Fibroblast of pulmonary artery (primary cell): ENCODE measurements at places on chromosomes 16 and 17.
A peak's percentile ranks its signal among the peaks of the same experiment; 100 is the strongest.

DNA sequence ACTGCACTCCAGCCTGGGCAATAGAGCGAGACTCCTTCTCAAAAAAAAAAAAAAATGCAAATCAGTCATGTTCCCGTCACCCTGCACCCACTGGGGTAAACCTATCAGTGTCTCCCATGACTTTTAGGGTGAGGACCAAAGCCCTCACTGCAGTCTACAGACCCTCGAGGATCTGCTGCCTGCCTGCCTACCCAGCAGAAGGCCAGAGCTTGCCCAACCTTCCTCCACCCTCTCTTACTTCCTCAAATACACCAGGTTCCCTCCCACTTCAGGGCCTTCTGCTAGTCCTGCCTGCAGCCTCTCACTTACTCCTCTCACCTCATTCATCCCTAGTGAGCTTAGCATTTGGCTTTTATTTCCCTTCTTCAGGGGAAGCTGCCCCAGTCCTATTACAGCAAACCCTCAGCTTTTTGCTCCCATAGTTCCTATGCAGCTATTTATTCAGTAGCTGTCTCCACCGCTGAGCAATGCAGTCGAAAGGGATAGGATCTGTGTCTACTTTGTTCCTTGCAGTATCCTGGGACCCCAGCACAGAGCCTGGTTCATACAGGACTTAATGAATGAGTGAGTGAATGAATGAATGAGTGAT is 17.8 kb upstream of the TOB1 start:
- DNase-seq: no peak

DNA sequence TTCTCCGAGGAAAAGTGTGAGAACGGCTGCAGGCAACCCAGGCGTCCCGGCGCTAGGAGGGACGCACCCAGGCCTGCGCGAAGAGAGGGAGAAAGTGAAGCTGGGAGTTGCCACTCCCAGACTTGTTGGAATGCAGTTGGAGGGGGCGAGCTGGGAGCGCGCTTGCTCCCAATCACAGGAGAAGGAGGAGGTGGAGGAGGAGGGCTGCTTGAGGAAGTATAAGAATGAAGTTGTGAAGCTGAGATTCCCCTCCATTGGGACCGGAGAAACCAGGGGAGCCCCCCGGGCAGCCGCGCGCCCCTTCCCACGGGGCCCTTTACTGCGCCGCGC is at the start of gene ERBB2:
Gene ERBB2, plus strand, starts transcription at position 247 of the 330 bp plus-strand sequence. CDS start 175 bp downstream, outside the sequence.
- peak; percentile 79 for DNase-seq

DNA sequence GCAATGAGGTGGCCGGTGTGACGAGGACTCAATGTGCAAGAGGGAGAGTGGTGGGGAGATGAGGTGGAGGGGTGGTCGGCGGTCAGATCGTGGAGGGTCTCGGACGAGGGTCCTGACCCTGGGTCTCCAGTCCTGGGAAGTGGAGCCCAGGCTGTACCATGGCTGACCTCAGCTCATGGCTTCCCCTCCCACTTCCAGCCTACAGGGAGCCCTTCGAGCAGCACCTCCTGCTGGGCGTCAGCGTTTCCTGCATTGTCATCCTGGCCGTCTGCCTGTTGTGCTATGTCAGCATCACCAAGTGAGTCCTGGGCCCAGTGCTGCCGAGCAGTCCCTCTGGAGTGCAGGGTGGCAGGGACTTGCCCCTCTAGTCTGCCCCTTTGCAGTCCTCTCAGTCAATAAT is 41.8 kb downstream of the IL4R start:
- peak; percentile 60 for DNase-seq

- DNase-seq: no peak
Observed at GRCh38 chr17:29717817-29718216, 95.1 kb upstream of the CORO6 start.

GRCh38 chr16:50683689-50684374 is 2.7 kb upstream of the SNX20 start:
- DNase-seq: no peak

- no peak for DNase-seq
Observed at GRCh38 chr17:27327397-27327796, 33.5 kb downstream of the WSB1 start.

- peak; percentile 57 for DNase-seq
Observed at GRCh38 chr17:27762527-27763305, 37.6 kb downstream of the NOS2 start.
